ENCODE measurements at places on chromosomes 16 and 17. TPM values are rescaled to one million over a fixed set of nuclear protein-coding genes. Genes with fewer than 3 reads are reported as not detected.
A peak's percentile ranks its signal among the peaks of the same experiment; 100 is the strongest.

DNA sequence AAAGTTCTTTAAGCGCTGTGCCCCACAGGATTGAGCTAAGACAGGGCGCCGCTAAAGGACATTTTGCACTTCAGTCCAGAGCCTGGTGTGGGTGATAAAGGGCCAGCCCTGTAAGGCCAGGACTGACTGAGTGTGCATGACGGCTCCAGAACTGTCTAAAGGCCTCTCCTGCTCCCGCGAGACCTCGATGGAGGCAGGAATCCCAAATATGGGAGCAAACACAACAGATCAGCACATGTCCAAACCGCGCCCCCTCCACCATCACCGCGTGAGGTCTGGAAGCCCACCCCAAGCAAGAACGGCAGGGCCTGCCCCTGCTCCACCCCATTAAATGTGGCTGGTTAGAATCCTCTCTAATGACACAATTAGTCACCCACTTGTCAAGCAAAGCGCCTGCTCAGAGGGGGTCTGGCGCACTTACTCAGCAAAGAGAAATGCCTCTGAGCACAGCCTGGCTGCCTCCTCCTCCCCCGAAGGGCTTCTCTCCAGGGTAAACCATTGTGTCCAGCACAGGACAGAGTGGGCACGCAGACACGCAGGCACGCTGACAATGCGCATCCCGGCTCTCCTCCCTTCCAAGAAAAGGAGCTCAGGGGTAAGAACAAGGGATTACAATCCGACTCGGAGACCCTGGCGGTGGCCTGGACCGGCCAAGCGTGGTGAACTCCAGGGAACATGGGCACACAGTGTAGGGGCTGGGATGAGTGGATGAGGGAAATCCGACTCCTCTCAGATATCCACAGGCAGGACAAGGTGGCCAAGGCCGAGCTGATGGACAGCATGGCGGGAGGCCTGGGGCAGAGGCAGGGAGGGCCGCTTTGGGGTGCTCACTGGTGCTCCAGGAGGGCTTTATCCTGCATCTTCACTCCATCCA is 1.5 kb downstream of the MXRA7 start:
- H3K36me3 ChIP-seq, result peaks cover 8% of the 10 kb centered on the region
- peak overlapping the region; percentile 73 for H3K4me3 ChIP-seq
- H3K27ac ChIP-seq, result peak overlapping the region; percentile 64
- DNase-seq, result peak; percentile 88

GRCh38 chr16:50279504-50279865 is 13.1 kb downstream of the ADCY7 start:
- no peaks in the 10 kb centered on the region for H3K36me3 ChIP-seq
- H3K27ac ChIP-seq, result no peak overlapping the region
- no peaks in the 10 kb centered on the region for H3K4me1 ChIP-seq
- no peaks in the 10 kb centered on the region for H3K27me3 ChIP-seq
- DNase-seq, result no peak

- no peak overlapping the region for H3K4me3 ChIP-seq
- H3K27me3 ChIP-seq, result no peaks in the 10 kb centered on the region
- no peaks in the 10 kb centered on the region for H3K4me1 ChIP-seq
- no peak overlapping the region for H3K27ac ChIP-seq
- H3K36me3 ChIP-seq, result no peaks in the 10 kb centered on the region
These were observed 145.3 kb upstream of the CDH13 start for GRCh38 chr16:82481455-82481854.

GRCh38 chr16:30875871-30876801 is 17.7 kb downstream of the BCL7C start:
- DNase-seq, result no peak
- H3K36me3 ChIP-seq, result no peaks in the 10 kb centered on the region
- H3K4me3 ChIP-seq, result peak overlapping the region; percentile 87
- H3K27ac ChIP-seq, result no peak overlapping the region

- no peaks in the 10 kb centered on the region for H3K36me3 ChIP-seq
- no peak overlapping the region for H3K4me3 ChIP-seq
- peaks cover 6% of the 10 kb centered on the region for H3K4me1 ChIP-seq
- DNase-seq, result no peak
These were observed 6.9 kb downstream of the CCR7 start for GRCh38 chr17:40558300-40558889.

DNA sequence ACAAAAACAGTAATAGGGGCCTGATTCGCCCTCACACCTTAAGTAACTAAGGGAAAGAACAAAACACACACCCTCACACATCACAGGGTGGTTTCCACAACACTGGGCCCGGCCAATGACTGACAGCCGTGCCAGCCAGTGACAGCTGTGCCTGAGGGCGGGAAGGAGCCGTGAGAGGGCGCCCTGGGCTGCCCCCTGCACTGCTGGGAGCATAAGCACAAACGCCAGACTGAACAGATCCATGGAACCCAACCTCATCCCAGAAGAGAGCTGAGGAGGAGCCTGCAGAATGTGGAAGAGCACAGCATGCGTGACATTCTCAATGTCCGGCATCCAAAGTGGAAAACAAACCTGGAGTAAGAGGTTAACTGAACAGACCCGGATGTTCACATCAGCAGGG is 16.0 kb downstream of the CSNK1D start:
- H3K27ac ChIP-seq, result no peak overlapping the region
- H3K27me3 ChIP-seq, result no peaks in the 10 kb centered on the region
- no peaks in the 10 kb centered on the region for H3K4me1 ChIP-seq
- H3K4me3 ChIP-seq, result no peak overlapping the region
- H3K36me3 ChIP-seq, result peaks cover 82% of the 10 kb centered on the region
- no peak for DNase-seq

- H3K36me3 ChIP-seq, result no peaks in the 10 kb centered on the region
- peaks cover under 1% of the 10 kb centered on the region for H3K4me1 ChIP-seq
- no peak overlapping the region for H3K4me3 ChIP-seq
- no peaks in the 10 kb centered on the region for H3K27me3 ChIP-seq
- no peak for DNase-seq
These were observed 22.7 kb downstream of the PLEKHG4 start for GRCh38 chr16:67302076-67302475.

DNA sequence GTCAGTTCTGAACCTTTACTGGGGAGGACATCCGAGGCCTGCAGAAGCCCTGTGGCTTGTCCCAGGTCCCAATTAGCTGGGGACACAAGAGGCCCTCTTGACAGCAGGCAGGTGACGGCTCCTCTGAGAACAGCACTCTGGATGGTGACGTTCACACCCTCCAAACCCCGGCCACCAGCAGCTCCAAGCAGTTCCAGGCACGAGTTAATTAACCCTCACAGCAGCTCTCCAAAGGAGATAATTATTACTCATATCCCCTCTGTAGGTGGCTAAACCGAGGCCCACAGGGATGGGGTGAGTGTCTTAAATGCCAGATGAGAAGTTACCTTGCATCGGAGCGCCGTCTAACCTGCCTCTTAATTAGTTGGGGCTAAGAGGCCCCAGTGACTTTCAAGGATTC is 168.9 kb upstream of the CIBAR2 start:
- H3K4me1 ChIP-seq, result no peaks in the 10 kb centered on the region
- H3K36me3 ChIP-seq, result no peaks in the 10 kb centered on the region
- no peak for DNase-seq

CHP2 gene
- not detected for total RNA-seq

GRCh38 chr16:12837291-12837690 is 33.6 kb upstream of the CPPED1 start:
- no peak overlapping the region for H3K27ac ChIP-seq
- H3K4me1 ChIP-seq, result peaks cover 10% of the 10 kb centered on the region
- no peaks in the 10 kb centered on the region for H3K27me3 ChIP-seq
- H3K36me3 ChIP-seq, result no peaks in the 10 kb centered on the region
- no peak for DNase-seq
- H3K4me3 ChIP-seq, result no peak overlapping the region

GRCh38 chr16:84643180-84643583 is 5.1 kb upstream of the KLHL36 start:
- H3K27ac ChIP-seq, result peak overlapping the region; percentile 52
- 0 out of 2 replicates have a peak overlapping the region, but pooled peaks have one; percentile 11 for H3K4me3 ChIP-seq
- peaks cover 25% of the 10 kb centered on the region for H3K4me1 ChIP-seq
- peak; percentile 77 for DNase-seq
- no peaks in the 10 kb centered on the region for H3K27me3 ChIP-seq

TNFRSF13B gene
- total RNA-seq, result not detected
